ENCODE measurements at places on chromosomes 13 and 19.

DNA sequence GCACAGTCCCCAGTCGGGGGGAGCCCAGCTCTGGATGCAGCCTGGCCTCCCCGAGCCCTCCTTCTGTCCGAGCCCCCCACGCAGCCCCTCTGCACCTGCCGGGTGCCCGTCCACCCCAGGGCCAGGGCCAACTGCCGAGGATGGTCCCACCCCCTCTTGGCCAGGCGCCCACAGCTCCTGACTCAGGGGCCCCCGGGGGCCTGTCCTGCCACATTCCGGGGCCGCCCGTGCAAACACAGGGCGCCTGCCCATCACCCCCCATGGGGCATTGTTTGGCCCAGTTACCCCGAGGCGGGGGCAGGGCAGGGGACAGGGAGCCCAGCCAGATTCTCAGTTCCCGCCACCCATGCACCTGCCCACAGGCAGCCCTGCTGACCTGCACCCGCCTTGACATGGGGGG, 5.3 kb upstream of the TCF3 start:
- no peak for DNase-seq

- no peak for DNase-seq
Observed at GRCh38 chr13:30601836-30602235, 15.9 kb upstream of the USPL1 start.

DNA sequence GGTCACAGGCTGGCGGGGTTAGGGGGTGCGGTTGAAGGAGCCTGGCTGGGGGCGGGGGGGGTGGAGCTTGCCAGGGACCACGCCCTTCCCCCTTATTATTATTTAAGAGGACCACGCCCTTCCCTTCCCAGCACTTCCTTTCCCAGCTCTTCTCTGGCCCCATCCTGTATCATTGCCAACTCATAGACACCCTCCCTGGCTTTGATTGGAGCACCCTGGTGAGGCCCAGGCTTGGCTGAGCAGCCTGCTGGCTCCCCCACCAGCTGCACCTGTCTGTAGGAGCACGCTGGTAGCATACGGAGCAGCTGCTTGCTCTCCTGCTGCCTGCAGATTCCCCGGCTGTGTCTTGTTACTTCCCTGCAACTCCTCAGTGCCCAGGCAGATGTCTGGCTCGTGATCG, 62.5 kb upstream of the PDX1 start:
- DNase-seq = no peak

- DNase-seq = no peak
Observed at GRCh38 chr19:46730595-46730994, 13.7 kb upstream of the PRKD2 start.

DNA sequence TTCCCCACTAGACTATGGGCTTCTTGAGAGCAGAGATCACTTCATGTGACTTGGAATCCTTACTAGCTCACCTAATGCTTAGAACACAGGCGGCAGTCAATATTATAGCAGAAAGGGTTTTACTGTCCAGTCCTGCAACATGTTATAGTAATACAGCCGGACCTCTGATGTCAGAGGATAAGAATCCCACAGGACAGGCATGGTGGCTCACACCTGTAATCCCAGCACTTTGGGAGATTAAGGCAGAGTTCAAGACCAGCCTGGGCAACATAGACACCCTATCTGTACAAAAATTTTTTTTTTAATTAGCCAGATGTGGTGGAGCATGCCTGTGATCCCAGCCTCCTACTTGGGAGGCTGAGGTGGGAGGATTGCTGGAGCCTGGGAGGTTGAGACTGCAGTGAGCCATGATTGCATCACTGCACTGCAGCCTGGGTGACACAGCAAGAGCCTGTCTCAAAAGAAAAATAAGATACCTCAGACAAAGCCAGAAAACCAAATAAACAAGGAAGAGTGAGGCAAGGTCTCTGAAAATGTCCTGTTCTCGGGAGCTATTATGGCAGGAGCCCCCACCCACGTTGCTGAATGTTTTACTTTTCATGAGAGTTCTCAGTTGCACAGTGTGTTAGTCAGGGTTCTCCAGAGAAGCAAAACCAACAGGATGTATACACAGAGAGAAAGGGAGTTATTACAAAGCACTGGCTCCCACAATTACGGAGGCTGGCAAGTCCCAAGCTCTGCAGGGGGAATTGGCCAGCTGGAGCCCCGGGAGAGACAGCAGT, 100.8 kb downstream of the UBL3 start:
- no peak for DNase-seq

- no peak for DNase-seq
Observed at GRCh38 chr13:69970520-69970919, 137.1 kb upstream of the ATXN8OS start.

DNA sequence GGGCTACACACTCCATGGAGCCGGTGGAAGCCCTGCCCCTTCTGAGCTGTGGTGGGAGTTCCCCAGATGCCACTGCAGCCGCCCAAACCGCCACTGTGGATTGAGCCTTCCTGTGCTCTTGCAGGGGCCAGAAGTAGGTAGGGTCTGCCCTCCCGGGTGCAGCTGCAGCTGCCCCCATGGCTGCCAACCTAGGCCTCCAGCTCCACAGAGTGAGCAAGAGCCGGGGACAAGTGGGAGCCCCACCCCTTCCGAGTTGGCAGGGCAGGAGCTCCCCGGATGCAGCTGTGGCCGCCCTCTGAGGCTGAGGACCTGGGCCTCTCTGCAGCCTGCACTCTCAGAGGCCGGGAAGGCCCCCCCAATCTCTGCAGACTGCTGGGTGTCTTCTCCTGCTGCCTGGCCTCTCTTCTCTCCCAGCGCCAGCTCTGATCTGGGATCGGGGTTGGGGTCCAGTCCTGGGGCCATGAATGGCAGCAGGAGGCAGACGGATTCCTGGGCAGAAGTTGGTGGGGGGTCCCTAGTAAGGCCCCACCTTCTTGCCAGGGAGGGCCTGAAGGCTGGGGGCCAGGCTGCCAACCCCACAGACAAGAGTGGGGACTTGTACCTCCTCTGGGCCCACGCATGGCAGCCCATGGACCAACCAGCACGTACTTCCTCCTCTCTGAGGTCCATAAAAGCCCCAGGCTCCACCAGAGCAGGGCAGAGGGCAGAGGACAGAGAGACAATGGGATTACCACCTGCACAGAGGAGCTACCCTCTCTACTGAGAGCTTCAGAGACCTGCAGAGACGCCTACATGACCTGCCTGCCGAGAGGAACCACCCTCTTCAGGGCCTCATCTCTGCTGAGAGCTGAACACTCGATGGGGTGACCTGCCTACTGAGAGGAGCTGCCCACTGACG, 28.9 kb downstream of the AP2S1 start:
- DNase-seq = peak; percentile 8
